ENCODE measurements at places on chromosomes 3 and 15. TPM values are rescaled to one million over a fixed set of nuclear protein-coding genes. Genes with fewer than 3 reads are reported as not detected.

GRCh38 chr3:194814878-194815357 is 129.2 kb downstream of the FAM43A start:
- no peak for DNase-seq

- no peak for DNase-seq
Observed at GRCh38 chr15:81425905-81426304, 51.9 kb upstream of the TMC3 start.

- DNase-seq = no peak
Observed at GRCh38 chr15:31135523-31135922, 34.0 kb upstream of the TRPM1 start.

DNA sequence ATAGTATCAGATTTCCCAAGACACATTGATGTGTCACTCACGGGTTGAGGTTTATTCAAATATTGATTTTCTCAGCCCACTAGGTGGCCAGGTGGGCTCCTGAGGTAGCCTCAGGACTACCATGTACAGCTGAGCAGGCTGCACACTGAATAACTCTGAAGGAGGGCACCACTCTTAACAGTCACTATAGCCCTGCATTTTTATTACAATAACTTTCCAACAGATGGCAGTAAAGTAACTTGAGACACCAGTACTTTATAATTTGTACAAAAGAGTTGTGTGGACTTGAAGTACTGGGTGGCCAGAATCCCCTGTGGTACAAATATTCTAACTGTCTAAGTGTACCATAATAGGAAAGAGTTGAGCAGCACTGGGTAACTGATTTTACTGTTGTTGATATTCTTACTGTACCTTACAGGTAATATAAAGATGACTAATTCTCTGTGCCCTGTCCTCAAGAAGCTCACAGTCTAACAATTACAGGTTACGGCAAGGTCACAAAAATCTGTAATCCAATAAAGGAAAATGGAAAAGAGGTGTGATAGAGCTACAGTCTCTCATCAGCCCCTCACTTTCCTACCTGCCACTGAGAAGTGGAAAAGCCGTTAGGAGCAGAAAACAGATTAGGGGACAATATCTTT is 76.0 kb downstream of the ETFA start:
- peak; percentile 43 for DNase-seq

DNA sequence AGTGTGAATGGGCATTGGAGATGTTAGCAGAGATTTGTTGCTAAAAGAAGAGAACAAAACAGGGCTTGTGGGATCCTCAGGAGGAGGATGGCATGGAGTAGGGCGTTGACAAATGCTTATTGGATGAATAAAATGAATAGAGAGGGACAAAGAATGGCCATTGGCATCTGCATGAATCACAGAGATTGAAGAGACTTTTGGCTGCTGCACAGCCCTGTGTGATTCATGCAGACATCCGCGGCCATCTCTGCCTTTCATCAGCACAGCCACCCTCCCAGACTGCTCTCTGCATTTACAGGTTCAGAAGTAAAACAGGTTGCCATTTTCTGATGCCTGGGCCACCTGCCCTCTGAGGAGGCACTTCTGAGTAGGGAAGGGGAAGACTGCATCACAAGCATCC is 397.9 kb downstream of the EPHB1 start:
- DNase-seq = no peak

DNA sequence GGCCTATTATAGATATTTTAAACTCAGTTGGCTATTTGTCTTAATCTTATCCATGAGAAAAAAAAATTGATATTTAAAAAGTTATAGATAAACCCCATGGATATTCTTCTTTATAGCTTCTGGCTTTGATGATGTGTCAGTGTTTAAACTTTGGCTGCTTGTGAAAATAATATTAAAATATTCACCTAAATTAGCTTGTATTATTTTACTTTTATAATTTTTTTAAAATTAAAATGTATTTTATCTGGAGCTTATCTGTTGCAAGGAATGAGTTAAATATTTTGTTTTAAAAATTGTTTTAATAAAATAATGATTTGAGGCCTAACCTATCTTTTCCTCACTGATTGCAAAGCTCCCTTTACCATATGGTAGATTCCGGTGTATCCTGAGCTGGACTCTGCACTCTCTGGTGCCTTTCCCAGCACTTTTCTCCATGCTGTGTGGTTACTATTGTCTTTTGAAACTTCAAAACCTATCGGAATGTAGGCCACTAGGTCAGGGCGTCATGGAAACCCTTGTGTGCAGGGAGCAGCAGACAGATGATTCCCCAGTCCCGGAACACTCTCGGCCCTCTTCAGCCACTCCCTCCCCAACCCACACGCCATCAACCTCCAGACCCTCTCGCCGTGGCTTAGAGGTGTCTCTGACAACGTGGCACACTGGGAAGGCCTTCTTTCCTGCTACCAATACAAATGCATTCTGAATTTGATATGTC is 252.3 kb upstream of the ATP10A start:
- DNase-seq = no peak

The SNX22 gene
- 0.05 TPM for total RNA-seq
